ENCODE measurements at places on chromosomes 13 and 19. TPM values are rescaled to one million over a fixed set of nuclear protein-coding genes. Genes with fewer than 3 reads are reported as not detected.

DNA sequence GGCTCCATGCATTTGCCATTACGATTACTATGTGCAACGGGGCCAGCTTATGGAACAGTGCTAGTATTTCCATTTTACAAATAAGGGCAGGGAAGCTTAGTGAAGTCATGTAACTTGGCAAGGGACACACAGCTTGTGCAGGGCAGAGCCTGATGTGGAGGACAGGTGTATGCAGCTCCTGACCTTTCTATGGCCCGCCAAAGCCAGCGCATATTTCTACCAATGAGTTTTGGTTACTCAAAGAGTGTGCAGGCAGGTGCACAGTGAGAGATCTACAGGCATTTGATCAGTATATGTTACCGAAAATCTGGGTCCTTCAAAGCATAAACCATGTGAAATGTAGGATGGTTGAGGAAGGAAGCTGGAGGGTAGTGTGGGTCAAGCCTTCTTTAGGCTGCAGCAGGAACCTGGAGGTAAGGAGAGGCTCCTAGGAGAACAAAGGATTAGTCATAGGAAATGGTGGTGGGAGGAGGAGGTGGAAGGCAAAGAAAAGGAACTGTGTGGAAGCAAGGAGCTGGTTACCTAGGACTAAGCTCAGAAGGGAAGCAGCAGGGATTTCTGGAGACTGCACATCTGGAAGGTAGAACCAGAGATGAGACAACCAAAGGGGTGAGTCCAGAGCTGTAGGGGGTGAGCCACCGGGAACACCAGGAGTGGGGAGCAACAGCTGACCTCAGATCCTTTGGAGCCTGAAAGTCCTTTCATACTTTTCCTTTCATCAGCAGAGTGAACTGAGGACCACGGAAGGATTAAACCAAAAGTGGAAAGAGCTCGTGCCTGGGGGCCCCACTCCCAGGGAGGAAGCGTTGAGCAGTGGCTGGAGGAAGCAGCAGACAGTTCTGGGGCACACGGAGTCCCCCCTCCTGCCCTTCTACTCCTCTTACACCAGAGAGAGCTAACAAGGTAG lies 4.2 kb upstream of the PDX1 start:
- no peak for DNase-seq

GRCh38 chr19:48533770-48534169 lies 18.2 kb upstream of the SULT2B1 start:
- no peak for DNase-seq

DNA sequence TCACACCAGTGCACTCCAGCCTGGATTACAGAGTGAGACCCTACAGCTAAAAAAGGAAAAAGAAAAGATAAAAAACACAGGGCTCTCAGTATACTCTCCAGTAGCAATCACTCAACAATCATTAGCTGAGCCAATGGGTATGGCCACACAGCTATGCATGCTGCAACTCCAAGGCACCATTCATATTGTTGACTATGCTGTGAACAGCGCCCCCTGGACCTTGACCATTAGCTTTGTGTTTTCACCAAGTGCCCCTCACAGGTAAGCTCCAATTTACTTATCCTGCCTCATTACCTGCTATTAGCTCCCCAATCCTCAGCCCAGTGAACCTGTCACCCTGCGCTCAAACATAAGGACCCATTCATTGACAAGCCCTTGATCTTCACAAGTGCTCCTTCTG lies 35.8 kb downstream of the ZIC5 start:
- DNase-seq = no peak

GRCh38 chr13:103164251-103164650 lies 98.0 kb upstream of the SLC10A2 start:
- DNase-seq = no peak

- no peak for DNase-seq
Observed at GRCh38 chr13:112965573-112966115, 3.4 kb upstream of the MCF2L start.

GRCh38 chr13:58379221-58379620 lies 747.7 kb downstream of the PCDH17 start:
- no peak for DNase-seq

GRCh38 chr13:66087269-66087710 lies 1142.8 kb downstream of the PCDH9 start:
- DNase-seq = no peak

- no peak for DNase-seq
Observed at GRCh38 chr19:49233163-49233562, 75.6 kb downstream of the TRPM4 start.

DNA sequence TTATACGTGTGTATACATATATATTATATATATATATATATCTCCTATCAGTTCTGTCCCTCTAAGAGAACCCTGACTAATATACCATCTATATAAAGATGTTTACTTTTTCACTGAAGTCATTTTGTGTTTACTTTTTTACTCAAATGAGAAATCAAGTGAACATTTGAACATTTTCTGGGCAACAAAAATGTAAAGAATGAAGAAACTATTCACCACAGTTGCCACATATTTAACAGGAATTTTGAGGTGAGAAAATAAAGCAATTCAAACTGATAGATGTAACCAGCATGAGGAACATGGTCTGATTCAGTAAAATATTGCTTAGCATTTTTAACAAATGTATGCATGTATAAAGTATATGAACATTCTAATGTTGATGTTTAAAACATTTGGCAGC lies 299.2 kb upstream of the KLHL1 start:
- DNase-seq = no peak

GRCh38 chr13:113633485-113633873 lies 24.5 kb downstream of the ATP4B start:
- DNase-seq = no peak

- no peak for DNase-seq
Observed at GRCh38 chr19:10083911-10084310, 2.2 kb upstream of the SHFL start.

GRCh38 chr13:33934951-33935371 lies 117.0 kb downstream of the RFC3 start:
- no peak for DNase-seq

- DNase-seq = no peak
Observed at GRCh38 chr19:17323964-17324332, 10.7 kb downstream of the ANO8 start.

DNA sequence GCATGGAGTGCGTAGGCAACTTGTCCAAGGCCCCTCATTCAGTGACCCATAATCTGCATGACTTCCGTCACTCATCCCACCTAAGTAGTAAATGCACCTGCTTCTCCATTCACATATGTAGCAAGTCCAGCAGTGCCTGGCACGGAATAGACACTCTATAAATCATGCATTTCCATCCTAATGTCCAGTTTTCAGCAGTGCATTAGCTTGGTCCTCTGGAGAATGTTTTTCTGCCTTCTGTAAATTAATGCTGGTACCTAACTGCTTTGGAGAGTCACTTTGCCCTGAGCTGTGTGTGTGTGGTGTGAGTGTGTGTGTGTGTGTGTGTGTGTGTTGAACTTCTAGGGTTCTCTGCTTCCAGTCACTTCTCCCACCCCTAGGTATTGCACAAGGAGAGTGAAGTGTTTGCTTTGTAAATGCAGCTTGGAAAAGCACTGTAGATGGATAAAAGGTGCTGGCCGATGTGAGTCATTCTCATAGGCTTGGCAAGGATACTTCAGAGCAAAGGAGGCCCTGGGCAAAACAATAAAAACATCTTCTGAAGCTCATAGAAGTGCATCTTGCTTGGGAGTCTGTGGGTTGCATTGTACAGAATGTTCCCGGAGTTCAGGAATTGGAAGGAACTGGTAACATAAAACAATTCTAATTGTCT lies 181.8 kb downstream of the KATNAL1 start:
- DNase-seq = peak; percentile 81

DNA sequence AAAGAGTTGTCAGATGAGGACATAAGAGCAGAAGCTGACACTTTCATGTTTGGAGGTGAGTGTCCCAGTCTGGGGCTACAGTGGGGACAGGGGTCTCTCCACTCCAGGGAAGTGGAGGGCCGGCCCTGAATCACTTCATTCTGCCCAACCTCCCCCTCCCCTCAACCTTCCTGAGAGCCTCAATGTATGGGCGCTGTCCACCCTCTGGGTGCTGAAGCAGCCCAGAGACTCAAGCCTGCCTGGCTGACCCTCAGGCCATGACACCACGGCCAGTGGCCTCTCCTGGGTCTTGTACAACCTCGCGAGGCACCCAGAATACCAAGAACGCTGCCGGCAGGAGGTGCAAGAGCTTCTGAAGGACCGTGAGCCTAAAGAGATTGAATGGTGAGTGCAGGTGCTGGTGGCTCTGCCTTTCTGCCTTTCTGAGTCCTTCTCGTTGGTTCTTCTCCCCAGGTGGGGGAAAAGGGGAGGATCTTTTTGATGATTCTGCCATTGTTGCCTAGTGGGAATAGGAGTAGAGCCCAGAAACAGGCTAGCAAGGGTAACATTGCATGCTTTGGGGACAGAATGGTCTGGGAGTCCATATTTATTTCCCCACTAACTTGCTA lies 8.8 kb downstream of the CYP4F8 start:
- DNase-seq = no peak

DNA sequence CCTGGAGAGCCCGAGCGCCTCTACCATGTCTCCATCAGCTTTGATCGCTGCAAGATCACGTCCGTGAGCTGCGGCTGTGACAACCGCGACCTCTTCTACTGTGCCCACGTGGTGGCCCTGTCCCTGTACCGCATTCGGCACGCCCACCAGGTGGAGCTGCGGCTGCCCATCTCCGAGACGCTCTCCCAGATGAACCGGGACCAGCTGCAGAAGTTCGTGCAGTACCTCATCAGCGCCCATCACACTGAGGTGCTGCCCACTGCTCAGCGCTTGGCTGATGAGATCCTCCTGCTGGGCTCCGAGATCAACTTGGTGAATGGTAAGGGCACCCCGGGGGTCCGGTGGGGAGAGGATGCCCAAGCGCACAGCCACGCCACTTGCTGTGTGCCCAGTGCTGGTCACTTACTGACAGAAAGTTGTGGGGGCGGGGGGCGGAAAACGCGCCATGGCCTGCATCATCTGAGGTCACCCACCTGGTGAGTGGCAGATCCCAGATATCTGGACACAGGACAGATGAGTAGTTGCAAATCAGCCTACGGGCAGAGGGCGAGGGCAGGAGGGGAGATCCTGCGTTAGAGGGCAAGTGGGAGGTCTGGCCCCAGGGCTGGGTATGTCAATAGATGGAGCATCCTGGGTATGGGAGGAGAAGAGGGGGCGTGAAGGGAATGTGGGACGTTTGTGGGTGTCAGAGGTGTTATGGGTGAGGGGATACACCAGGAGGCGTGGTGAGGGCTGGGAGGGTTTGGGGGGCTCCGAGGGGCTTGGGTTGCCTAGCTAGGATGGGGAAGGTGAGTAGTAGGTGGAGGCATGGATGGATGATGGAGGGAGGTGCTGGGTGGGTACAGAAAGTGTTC lies 9.8 kb downstream of the ZSWIM4 start:
- no peak for DNase-seq

DNA sequence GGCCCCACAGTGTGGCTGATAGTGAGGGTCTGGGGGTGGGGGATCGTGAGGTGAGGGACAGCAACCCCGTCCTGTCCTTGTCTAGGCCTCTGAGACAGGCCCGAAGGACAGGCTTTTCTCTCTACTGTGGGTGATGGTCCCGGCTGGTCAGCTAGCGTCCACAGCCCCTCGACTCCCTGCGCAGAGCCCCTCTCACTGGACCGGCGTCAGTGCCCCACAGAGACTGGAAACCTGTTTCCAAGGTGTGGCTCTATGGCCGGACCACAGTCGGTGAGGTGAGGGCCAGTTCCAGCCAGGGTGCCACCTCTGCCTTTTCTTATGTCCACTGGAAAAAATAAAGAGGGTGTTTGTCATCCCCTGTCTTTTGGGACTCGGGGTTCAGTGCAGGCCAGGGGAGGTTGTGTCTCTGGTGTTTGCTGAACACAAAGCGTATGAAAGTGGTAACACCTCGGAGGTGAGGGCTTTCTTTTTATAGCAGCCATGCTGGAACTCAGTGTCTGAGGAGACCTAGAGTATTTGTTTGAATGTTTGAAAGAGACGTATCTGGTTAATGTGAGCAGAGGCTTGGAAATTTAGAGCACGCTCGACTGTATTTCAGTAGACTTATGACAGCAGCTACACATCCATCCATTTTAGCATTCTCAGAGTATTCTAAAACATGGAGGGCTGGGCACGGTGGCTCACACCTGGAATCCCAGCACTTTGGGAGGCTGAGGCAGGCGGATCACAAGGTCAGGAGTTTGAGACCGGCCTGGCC lies 22.8 kb downstream of the ATP11A start:
- DNase-seq = no peak

DNA sequence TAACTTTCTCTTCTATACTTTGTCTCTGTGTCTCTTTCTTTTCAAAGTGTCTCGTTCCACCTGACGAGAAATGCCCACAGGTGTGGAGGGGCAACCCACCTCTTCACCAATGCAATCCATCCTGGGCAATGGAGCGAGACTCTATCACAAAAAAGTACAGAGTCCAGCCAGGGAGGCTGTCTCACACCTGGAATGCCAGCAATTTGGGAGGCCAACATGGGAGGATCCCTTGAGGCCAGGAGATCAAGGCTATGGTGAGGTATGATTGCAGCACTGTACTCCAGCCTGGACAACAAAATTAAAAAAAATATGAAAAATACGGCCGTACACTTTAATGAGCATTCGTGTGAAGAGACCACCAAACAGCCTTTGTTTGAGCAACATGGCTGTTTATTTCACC lies 2.8 kb upstream of the ZNF600 start:
- no peak for DNase-seq

GRCh38 chr19:30848636-30849425 lies 476.6 kb downstream of the ZNF536 start:
- no peak for DNase-seq

- peak; percentile 68 for DNase-seq
Observed at GRCh38 chr13:102870677-102871415, 25.0 kb downstream of the ERCC5 start.

NPHS1 gene
- total RNA-seq = not detected

WTIP gene
- 24.3 TPM for total RNA-seq

ZNF790 gene
- 6.3 TPM for total RNA-seq

RNF113B gene
- total RNA-seq = not detected

FAM187B gene
- total RNA-seq = not detected

ZNF497 gene
- total RNA-seq = 1.1 TPM

ZNF175 gene
- total RNA-seq = 4.0 TPM

ETV2 gene
- total RNA-seq = 0.46 TPM

ACP7 gene
- total RNA-seq = 0.29 TPM

PGLYRP1 gene
- total RNA-seq = not detected

TEX101 gene
- not detected for total RNA-seq
